ENCODE measurements at places on chromosomes 4 and X. TPM values are rescaled to one million over a fixed set of nuclear protein-coding genes. Genes with fewer than 3 reads are reported as not detected.

- no peak for DNase-seq
Observed at GRCh38 chrX:148381603-148382002, 118.8 kb upstream of the AFF2 start.

GRCh38 chrX:46884799-46885198 is 27.4 kb upstream of the JADE3 start:
- DNase-seq: no peak

- no peak for DNase-seq
Observed at GRCh38 chrX:31038575-31039326, 33.1 kb downstream of the FTHL17 start.

DNA sequence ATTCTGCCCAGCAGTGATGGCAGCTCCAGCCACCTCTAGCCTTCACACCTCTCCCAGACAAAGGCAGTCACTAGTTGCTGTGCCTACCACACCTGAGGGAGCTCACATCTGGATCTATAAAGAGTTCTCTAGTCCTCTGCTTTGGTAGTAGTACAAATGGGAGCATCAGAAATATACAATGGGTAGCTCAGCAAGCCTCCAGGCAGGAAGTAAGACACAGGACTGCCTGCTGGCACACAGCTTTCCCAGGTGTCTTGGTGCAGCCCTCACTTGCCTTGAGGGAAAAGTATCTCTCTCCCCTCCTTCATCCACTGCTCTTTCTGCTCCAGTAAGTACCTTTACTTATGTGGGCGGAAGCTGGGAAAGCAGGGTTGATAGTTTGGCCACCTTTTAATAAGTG is 212.9 kb upstream of the SLC7A11 start:
- no peak for DNase-seq

DNA sequence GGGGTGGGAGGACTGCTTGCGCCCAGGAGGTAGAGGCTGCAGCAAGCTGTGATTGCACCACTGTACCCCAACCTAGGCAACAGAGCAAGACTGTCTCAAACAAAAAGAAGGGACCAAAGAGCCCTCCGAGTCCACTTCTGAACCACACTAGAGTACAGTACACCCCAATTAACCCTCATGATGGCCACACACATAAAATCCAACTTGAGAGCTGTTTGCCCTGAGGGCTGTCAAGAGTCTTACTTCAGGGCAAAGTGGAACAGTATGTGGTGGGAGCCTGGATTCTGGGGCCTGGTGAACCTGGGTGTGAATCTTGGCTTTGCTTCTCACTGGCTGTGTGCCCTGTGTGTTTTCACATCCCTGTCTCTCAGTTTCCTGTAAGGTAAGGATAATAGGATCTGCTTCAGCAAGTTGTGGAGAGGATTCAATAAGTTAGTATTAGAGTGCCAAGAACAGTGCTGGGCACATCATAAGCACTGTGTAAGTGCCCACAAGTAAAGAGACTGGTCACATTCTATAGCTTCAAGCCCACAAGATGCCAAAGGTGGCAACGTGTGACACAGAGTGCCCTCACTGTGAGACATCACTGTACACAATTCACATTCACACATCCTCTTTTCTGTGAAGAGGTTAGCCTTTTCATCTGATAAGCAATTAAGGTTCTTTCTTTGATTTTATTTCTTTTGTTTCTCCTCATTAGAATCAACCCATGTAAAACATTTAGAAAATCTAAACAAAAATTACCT is 52.1 kb downstream of the LEF1 start:
- DNase-seq: no peak

- no peak for DNase-seq
Observed at GRCh38 chr4:19051831-19052230, 1030.3 kb upstream of the LCORL start.

Gene TMSB15A
- total RNA-seq: not detected

Gene SOWAHB
- not detected for total RNA-seq

- no peak for DNase-seq
Observed at GRCh38 chr4:138113819-138114400, 128.2 kb downstream of the SLC7A11 start.

Gene PABPC5
- 1.1 TPM for total RNA-seq

Gene CACNA1F
- total RNA-seq: not detected

DNA sequence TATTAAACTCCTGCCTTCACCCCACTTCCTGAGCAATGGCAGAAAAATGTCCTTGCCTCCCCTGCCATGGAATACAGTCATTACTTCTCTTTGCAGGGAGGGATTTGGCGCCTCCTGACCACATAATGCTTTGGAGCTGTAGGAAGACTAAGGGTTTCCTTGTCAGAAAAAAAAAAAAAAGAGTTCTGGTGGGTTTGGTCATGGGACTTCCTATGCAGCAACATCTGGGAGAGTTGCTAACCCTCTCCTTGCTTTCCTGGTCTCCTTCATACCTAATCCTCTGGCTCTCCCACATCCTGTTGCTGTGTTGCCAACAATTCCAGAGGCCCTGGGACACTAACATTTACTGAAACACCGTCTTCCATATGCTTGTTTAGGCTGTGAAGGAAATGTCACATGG is 75.1 kb upstream of the MBNL3 start:
- DNase-seq: no peak

GRCh38 chr4:168045354-168045753 is 47.0 kb upstream of the ANXA10 start:
- DNase-seq: no peak

GRCh38 chr4:153651587-153651986 is 32.5 kb upstream of the TLR2 start:
- no peak for DNase-seq

GRCh38 chr4:106875340-106875739 is 160.8 kb downstream of the DKK2 start:
- no peak for DNase-seq

GRCh38 chr4:123236606-123237005 is 160.0 kb upstream of the SPRY1 start:
- no peak for DNase-seq

DNA sequence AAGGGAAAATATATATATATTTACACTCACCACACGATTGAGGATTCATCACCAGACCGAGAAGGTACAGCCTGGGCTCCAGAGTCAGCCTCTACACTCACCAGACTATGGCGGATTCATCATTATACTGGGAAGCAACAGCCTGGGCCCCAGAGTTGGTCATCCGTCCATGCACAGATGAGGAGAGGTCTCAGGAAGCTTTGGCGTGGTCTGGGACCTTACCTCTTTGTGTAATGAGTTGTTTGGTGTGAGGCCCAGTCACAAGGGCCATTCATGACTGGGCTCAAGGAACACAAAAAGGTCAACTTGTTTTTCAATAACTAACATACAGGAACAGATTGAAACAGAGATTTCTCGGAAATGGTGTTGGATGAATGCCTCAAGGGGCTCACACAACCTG is 926.1 kb downstream of the FAM133A start:
- DNase-seq: no peak

DNA sequence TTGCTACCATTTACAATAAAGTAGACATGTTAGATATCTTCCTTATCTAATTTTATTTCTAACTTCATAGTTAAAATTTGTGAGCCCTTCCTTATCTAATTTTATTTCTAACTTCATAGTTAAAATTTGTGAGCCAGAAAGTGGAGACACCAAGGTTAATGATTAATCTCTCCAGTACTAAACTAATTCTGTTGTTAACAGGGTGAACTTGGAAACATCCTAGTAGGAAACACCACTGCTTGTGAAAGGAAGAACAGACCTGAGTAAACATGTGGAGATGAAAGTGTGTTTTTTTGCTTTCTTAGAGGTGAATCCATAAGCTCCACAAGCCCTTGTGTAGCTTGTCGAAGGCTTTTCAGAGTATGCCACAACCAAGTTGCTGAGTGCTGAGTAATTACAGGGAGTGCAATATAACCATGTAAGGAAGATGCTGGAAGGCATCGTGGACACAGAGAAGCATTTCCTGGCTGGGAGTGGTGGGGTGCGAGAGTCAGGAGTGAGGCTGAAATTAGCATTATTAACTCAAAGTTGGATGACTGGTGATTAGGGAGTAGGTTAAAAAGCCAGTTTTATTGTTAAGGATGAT is 118.6 kb upstream of the NEIL3 start:
- DNase-seq: no peak

Gene GUCY1A1
- total RNA-seq: 12.7 TPM

DNA sequence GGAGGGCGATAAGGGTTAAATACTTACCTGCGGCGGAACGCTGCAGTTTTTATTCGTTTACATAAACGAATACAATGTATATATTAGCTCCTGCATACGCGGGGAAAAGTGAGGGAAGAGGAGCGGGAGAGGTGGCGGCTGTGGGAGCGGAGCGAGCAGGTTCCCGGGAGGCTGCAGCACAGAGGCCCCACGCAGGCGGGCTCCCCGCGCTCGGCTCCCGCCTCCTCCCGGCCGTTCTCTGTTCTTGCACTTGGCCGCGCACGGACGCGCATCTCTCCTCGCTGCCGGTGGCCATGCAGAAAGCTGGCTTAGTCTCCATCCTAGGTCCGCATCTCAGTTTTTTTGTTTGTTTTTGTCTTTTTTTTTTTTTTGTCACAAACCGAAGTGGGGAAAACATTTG is 340.4 kb upstream of the FAT1 start:
- no peak for DNase-seq

Gene PTTG2
- not detected for total RNA-seq

Gene RNF128
- total RNA-seq: 0.55 TPM

GRCh38 chr4:168815379-168816345 is 194.4 kb downstream of the CBR4 start:
- DNase-seq: no peak

GRCh38 chr4:146514651-146515357 is 6.9 kb downstream of the SLC10A7 start:
- DNase-seq: no peak

GRCh38 chr4:23291139-23291538 is 598.4 kb downstream of the GBA3 start:
- DNase-seq: no peak

GRCh38 chrX:10360116-10360515 is 203.3 kb downstream of the CLCN4 start:
- no peak for DNase-seq

Gene APLN
- total RNA-seq: 5.6 TPM

GRCh38 chr4:159498446-159499115 is 395.7 kb downstream of the RAPGEF2 start:
- no peak for DNase-seq

DNA sequence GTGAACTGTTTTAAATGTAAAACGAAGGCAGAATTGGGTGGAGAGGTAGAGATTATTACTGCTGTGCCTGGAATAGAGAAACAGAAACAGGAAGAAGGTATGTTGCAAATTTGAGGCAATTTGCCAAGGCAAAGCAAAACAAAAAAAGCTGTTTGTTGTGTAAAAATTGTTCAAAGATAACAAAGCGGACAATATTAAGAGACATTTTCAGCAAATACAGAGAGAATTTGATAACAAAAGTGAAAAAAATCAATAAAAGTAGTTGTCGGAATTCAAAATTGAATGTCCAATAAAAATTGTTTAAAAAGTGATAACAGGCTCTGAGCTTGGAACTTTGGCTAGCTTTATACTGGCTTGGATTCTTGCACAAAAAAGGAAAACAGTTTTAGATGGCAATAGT is 14.4 kb upstream of the SMS start:
- no peak for DNase-seq

GRCh38 chr4:47913861-47914219 is 543 bp downstream of the NFXL1 start:
- no peak for DNase-seq

GRCh38 chr4:124526331-124526730 is 186.2 kb downstream of the ANKRD50 start:
- DNase-seq: no peak

GRCh38 chrX:133905305-133905704 is 80.1 kb downstream of the GPC3 start:
- no peak for DNase-seq

DNA sequence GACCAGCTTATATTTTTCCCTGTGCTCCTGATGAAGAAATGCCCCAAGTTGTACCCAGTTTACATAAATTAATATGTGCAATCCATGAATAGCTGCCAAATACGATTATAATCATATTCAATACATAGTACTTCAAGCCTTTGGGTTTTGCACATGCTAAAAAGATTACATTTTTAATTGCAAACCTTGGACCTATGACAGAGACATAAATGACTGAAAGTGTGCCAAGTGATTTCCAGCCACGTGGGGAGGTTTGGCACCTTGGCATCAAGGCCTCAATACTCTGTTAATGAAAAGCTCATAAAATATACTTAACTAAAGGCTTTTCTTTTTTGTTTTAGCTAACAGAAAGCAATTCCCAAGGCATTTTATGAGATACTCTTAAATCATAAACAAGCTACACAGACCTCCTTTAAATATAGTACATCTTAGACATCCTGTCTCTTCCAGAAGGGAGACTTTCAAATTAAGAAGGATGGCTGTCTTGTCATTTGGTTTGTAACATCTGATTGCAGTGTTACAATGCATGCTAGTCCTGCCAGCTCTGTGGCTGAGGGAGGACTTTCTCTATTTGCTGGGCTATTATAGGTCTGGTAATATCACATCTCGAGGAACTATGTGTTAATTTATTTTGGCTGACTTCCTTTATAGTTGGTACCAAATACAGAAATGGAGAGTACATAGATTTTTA is 404.1 kb downstream of the AFF2 start:
- no peak for DNase-seq

DNA sequence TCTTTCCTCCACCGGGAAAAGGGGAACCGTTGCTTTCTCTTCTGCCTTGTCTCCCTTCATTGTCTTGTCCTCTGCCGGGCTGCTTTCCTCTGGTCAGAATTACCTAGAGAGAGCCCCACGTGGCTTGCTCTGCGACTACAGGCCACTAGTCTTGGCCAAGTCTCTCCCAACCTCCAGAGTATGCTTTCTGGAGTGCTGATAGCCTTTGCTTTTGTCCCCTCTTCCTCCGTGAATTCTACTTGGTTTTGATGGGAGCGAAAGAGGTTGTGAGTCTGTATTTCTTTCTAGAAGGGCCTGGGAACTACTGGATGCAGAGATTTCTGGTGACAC is 5.3 kb upstream of the POU4F2 start:
- no peak for DNase-seq

All from mesenteric fat pad (tissue), 1 donor.